ENCODE measurements at places on chromosomes 5 and 9. TPM values are rescaled to one million over a fixed set of nuclear protein-coding genes. Genes with fewer than 3 reads are reported as not detected.

GRCh38 chr9:114097613-114098020 lies 1.5 kb downstream of the KIF12 start:
- DNase-seq = no peak

- peak; percentile 82 for DNase-seq
Observed at GRCh38 chr5:120388016-120388781, 75.9 kb upstream of the PRR16 start.

DNA sequence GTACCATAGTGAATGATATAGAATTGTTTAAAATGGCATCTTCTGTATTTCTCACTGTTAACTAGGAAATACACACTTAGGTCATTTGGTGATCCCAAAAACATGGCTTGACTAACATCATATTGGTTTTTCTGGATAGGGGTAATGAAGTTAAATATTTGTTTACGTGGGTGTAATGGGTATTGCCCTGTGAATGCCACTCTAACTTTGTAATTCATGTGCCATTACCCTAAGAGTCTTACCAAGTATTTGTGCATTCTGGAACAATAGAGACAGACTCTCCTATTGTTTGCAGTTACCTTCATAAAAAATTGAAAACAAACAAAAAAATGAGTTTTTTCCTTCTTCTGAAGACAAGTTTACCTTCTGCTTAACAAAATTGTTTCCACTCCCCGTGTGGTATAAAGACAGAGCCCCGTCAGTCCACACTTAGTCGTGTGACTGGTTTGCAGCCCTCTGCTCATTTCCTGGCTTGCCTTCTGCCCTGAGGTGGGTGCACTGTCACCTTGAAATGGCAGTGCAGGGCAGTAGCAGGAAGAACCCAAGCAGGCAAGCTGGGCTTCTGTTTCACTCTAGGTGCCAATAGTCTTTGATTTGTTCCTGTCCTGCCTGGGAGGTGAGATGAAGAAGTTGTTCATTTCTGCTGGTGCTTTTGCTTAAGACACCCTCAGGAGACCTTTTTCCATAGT lies 9.6 kb upstream of the CATSPER3 start:
- no peak for DNase-seq

- no peak for DNase-seq
Observed at GRCh38 chr9:37198039-37198729, 77.8 kb downstream of the ZCCHC7 start.

GRCh38 chr5:159786901-159787691 lies 129.2 kb upstream of the ADRA1B start:
- DNase-seq = peak; percentile 34

GRCh38 chr5:96113170-96113939 lies 151.7 kb upstream of the ELL2 start:
- no peak for DNase-seq

GRCh38 chr5:133059621-133060020 lies 7.8 kb downstream of the HSPA4 start:
- DNase-seq = no peak

GRCh38 chr5:60014331-60014730 lies 120.8 kb upstream of the PDE4D start:
- DNase-seq = no peak

DNA sequence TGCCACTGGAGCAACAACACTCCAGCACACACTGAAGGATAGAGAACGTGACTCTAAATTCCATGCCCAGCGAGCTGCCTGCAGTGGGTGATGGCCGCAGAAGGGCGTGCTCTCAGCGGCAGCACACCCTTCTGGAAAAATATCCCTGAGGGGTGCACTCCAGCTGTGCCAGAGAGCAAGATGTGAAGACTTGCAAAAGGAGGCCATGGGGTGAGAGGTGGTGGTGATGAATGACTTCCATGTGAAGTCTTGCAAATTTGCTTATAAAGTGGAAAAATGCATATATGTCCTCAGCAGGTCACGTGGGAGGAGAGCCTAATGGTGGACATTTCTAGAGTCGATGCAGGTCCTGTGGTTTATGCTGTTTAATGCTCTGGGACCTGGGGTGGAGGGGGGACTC lies 39.8 kb upstream of the COL5A1 start:
- peak; percentile 29 for DNase-seq

DNA sequence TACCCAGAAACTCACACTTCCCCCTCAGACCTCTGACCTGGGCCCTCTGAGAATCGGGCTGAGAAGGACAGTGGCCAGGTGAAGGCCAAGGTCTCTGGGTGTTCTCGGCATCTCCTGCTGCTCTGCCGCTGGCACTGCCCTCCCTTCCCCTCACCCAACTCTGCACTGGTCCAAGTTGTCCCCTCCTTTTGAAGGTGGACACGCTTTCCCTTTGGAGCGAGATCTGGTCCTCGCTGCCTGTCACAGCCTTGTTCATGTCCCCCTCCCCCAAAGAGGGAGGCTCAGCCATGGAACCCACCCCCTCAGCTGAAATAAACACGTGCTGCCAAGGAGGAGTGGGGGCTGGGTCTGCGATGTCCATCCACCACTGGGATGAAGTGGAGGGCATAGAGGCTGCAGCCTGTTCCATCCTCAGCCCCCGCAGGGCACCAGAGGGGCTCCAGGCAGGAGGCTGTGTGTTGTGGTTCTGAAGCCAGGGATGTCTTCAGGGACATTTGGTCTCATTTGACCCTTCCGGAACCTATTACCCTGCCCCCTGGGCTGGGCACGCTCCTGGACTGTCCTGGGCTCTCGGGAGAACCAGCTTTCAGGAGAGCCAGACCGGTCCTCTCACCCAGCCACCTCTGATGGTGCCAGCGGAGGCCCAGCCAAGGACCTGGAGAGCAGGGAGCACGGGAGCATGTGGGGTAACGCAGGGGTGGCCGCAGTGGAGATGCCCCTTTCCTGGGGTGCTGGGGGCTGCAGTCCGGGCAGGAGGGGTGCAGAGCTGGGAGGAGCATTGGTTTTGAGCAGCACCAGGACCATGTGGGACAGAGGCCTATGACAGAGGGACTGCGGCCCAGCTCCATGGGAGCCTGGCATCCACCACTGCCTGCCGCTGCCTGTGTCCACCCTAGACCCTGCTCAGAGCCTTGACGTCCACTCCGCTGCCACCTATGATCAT lies 4.7 kb upstream of the LCN2 start:
- no peak for DNase-seq

The IFNA2 gene
- not detected for polyA plus RNA-seq

The ZCCHC9 gene
- 35.3 TPM for polyA plus RNA-seq

The PTGES gene
- 6.4 TPM for polyA plus RNA-seq

The CAVIN4 gene
- 218 TPM for polyA plus RNA-seq

The SOHLH1 gene
- 0.29 TPM for polyA plus RNA-seq

The RMI1 gene
- 10.0 TPM for polyA plus RNA-seq

The PLAC8L1 gene
- polyA plus RNA-seq = 0.99 TPM

The RNF208 gene
- polyA plus RNA-seq = 2.0 TPM
